ENCODE measurements at places on chromosomes 13 and 19. TPM values are rescaled to one million over a fixed set of nuclear protein-coding genes. Genes with fewer than 3 reads are reported as not detected.

The UHRF1 gene
- 4.7 TPM for total RNA-seq

The AZU1 gene
- 2.0 TPM for total RNA-seq

The ZNF723 gene
- not detected for total RNA-seq

The NKG7 gene
- total RNA-seq = not detected

The LYL1 gene
- total RNA-seq = 1.2 TPM

The TM9SF2 gene
- 102 TPM for total RNA-seq

The RASIP1 gene
- 3.9 TPM for total RNA-seq

The MTMR6 gene
- total RNA-seq = 26.1 TPM

The NLRP7 gene
- total RNA-seq = not detected

The CGB7 gene
- total RNA-seq = not detected

The FAM124A gene
- 9.8 TPM for total RNA-seq

The C13orf42 gene
- total RNA-seq = not detected

The ZNF98 gene
- 0.98 TPM for total RNA-seq

The PRR22 gene
- total RNA-seq = 0.25 TPM

The LILRA1 gene
- 0.25 TPM for total RNA-seq
